ENCODE measurements at places on chromosomes 4 and X.

DNA sequence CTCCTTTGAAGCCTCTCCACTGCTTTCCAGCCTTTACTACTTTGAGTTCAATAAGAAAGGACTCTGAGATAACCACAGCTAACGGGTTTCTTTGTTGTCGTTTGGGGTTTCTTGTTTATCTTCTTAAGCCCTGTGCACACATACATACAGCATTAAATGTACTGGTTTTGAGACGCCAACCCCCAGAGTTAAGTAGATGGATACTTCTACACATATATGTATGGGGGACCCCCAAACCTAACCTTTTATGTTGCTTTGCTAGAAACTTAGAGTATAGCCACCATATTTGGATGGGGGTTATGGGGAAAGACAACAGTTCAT lies 697 bp downstream of the CEP135 start:
- no peak for DNase-seq

- no peak for DNase-seq
These were observed 601.3 kb downstream of the SPRY1 start for GRCh38 chr4:123997776-123998449.

GRCh38 chrX:41518841-41519220 lies 71.7 kb downstream of the NYX start:
- peak; percentile 5 for DNase-seq

DNA sequence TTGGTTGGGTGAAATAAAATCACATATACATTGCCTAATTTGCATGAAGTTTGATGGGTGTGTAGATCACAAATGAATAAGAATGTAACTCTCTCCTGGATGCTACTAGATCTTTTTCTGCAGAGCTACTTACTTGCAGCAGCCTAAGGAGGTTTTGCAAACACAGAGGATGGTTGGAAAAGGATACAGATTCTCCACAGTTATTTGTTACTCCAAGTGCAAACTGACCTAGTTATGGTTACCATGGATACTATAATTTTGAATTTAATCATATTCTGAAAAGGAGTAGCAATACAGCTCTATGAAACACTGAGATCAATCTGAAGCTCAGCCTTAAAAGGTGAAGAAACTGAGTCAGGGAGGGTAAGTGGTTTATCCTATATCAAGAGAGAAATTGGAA lies 9.1 kb upstream of the ARHGEF38 start:
- DNase-seq = no peak

DNA sequence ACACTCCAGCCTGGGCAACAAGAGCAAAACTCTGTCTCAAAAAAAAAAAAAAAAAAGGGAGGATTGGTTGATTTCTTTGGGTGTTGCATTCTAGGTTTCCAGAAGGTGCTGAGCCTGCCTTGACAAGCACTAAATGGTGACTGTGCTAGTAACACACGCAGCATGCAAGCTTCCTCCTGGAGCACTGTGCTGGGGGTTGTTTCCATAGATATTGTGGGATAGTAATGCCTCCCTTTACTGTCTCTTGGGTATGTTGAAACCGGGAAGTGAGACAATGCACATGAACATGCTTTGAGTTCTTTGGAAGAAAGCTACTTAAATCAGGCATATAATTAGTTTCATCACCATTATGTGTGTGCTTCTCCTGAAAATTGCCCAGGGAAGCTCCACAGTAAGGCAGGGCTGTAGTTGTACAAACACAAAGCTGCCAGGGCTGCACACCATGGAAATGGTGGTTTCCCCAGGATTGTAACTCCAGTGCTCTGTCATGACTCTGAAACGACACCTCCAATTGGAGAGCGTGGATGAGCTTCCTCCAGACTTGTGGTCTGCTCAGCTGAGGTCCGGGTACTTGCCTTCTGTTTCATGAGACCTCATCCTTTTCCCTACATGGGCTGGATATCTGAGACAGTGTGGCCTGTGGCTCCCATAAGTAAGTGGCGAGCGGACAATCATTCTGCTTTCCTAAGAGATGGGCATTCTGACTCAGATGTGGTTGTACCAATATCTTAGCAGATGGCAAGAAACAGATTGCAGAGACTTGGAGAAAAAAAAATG lies 31.5 kb upstream of the STOX2 start:
- no peak for DNase-seq

DNA sequence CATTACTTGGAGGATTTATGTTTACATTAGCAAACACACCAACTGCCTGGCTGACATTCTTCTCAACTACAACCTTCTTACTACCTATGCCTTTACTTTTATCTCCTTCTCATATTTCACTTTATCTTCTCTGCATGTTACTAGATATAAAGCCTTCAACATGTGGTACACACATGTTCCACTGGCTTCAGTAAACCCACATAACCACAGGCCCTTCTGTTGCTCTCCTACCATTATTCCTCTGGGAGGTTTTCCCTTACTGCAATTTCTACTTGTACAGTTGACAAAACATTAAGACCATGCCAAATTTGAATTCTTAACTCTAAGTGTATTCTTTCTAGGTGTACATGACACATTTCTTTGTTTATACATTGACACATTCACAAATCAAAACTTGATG lies 133.1 kb downstream of the ARAP2 start:
- DNase-seq = no peak

GRCh38 chrX:110691446-110691845 lies 104.2 kb downstream of the CHRDL1 start:
- DNase-seq = peak; percentile 1

DNA sequence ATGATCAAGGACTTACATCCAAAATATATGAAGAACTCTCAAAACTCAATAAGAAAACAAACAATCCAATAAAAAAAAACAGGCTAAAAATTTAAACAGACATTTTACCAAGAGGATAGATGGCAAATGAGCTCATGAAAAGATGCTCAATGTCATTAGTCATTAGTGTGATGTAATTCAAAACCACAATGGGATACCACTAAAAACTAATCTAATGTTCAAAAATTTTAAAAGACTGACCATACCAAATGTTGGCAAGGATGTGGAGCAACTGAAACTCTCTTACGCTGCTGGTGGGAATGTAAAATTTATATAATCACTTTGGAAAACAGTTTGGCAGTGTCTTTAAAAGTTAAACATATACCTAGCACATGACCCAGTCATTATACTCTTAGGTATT lies 43.7 kb downstream of the RPS6KA6 start:
- DNase-seq = peak; percentile 29

DNA sequence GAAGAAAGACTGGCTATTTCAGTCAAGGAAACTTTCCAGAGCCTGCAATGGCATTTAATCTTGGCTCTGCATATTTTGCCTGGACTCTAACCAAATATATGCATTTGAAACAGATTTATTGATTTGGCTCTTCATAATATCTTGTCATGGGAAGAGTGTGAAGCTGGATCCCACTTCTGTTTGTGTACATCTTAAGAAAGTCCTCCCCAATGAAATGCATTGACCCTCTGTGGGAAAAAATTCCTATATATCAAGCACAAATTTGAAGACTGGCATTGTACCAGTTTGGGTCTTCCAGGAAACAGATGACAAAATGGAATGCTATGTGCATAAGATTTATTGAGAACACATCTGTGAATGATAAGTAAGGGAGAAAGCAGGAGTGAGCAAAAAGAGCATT lies 897.3 kb upstream of the TENM3 start:
- DNase-seq = no peak

DNA sequence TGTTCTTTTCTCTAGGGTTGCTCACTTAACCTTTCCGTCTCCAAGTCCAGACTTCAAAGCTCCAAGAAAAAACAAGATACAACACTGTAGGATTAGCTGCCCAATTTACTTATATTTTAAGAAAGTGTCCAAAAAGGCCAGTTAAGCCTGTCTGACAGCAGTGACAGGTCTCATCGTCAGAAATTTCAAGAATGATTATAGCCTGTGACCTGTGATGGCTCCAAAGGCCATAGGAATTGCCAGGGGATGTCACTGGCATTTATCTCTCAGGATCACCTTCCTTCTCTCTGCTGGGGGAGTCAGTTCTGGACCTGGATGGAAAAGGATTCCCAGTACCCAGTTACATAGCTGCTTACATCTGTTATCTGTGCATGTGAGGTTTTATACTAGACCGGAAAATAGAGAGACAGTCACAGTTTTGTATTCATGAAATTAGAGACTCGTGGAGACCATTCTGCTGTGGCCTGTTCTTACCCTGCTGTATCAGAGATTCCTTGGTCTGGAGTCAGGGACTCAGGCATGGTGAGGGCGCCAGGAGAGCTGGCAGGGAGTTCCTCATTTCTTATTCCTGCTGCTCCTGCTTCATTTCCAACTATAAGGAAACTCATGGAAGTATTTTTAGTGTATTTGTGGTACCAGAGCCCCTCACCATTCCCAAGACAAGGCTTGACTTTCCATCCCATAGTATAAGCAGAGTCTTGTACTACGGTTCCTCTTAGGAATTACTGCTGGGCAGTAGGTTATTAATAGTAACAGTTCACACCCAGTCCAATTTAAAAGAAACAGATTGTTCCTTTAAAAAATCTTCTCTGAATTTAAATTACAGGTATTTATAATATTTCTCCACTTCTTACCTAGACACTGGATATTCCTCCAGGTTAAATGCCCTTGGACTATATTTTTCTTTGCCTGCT lies 220.8 kb downstream of the SHROOM3 start:
- DNase-seq = no peak

DNA sequence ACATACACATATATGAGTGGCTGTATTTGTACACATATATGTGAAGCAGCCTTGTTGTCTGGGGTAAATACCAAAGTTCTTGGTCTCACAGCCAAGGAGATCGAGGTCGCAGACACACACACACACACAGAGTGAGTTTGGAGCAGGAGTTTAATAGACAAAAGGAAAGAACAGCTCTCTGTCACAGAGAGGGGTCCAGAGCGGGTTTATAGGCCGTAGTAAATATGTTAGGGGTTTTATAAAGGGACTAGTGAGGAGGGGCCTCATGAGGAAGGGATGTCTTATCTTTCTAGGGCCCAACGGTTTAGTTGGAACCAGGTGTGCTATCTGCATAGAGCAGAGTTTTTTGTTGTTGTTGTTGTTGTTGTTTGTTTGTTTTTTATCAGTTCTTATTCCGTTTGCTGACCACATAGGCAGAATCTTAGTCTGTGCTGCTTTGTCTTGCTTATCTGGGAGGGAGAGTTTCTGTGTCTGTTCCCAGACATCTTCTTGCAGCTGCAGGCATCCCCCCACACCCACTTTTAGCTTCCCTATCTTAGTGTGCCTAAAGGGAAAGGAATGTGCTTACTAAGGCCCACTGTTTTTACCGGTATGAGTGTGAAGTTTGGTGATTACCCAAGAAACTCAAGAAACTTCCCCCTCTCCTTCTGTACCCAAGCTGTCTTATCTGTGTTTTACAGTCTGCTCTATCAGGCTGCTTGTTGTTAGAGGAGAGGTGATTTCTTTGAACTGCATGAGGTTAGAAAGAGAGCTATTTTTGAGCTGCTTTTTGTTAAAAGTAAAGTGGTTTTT lies 91.9 kb downstream of the TENT5D start:
- DNase-seq = peak; percentile 12

GRCh38 chr4:128465523-128465922 lies 177.9 kb upstream of the PGRMC2 start:
- DNase-seq = no peak

DNA sequence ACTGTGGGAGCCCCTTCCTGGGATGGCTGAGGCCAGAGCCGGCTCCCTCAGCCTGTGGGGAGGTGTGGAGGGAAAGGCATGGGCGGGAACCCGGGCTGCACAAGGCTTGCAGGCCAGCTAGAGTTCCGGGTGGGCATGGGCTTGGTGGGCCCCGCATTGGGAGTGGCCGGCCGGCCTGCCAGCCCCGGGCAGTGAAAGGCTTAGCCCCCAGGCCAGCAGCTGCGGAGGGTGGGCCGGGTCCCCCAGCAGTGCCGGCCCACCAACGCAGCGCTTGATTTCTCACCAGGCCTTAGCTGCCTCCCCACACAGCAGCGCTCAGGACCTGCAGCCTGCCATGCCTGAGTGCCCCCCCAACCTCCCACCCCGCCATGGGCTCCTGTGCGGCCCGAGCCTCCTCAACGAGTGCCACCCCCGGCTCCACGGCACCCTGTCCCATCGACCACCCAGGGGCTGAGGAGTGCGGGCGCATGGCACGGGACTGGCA lies 78.0 kb downstream of the COX7B2 start:
- no peak for DNase-seq

DNA sequence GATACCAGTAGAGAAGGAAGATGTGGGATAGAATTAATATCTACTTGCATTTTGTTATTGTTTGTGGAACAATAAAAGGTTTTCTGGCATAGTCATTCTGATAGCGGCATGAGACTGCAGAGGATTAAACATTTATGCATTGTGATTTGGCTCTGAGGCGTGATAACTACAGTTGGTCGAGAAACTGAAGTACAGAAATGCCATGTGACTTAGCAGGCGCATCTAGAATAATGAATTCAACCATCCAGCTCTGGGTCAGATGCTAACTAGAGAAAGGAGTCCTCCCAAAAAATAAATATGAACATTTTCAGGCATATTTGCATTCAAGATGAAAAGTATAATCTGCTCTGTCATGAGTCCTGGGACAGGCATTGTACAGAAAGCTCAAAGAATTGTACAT lies 62.8 kb downstream of the CCSER1 start:
- no peak for DNase-seq
